ENCODE measurements at places on chromosomes 5 and 9.
A peak's percentile ranks its signal among the peaks of the same experiment; 100 is the strongest.

GRCh38 chr5:92944903-92945604 is 636.0 kb downstream of the NR2F1-AS1 start:
- DNase-seq = no peak

- DNase-seq = no peak
These were observed 194.6 kb upstream of the PCSK5 start for GRCh38 chr9:75695921-75696320.

GRCh38 chr5:122137702-122138101 is 8.4 kb downstream of the ZNF474 start:
- DNase-seq = no peak

GRCh38 chr5:6765612-6766525 is 52.6 kb downstream of the TENT4A start:
- peak; percentile 90 for DNase-seq

- no peak for DNase-seq
These were observed 112.2 kb downstream of the SCAMP1 start for GRCh38 chr5:78472469-78473106.

GRCh38 chr5:1293416-1294205 is 1.3 kb downstream of the TERT start:
- DNase-seq = no peak

- DNase-seq = no peak
These were observed 78.2 kb upstream of the COL5A1 start for GRCh38 chr9:134563397-134563796.

DNA sequence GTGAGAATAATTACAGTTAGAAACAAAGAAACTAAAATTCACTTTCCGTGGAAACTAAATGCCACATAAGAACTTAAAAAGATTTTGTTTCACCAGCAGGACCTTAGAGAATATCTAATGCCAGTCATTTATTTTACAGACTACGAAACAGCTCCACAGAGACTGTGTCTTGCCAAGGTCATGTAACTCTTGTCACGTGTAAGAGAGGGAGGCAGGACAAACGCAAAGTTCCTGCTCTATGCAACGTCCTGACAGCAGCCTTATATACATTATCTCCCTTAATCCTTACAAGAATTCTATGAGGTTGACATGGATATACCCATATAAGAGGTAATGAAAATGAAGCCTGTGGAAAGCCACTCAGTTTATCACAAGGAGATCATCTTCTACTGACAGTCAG is 39.4 kb downstream of the CTNNAL1 start:
- no peak for DNase-seq

DNA sequence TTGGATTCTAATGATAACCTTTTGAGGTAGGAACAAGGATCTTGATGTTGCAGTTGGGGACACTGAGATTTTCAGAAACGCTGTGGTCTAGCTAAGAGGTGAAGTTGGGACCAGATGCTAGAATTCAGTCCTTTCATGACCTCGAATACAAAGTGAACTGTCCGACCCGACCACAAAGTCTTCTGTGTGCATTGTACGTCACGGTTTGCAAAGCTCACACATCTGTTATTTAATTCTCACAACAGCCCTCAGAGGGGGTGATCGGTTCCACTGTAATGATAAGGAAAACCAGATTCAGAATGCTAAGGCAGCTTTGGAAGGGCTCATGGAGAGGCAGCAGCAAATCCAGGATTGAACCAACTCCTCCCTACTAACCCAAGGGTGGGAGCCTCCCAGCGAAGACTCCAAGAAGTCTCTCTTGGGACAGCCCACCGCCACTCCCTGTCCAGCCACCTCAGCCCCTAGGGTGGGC is 16.6 kb upstream of the KIF12 start:
- no peak for DNase-seq

DNA sequence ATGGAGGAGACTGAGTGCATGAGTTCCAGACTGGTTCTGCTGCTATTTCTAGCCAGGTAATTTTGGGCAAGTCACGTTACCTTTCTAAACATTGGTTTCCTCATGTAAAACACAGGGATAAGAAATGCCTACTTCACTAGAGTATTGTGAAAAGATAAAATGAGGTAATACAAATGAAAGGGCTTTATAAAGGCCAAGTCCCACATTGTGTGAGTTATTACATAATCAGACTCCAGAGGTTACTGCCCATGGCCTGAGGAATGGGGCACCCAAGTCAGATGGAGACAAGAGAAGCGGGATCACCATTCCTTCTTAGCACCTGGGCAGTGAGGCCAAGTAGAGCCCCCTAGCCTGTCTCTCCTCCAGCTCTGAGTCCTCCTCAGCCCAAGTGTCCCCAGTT is 7.5 kb downstream of the HBEGF start:
- DNase-seq = no peak

Data from HTR-8/SVneo (cell line).